ENCODE measurements at places on chromosomes 5 and 9. TPM values are rescaled to one million over a fixed set of nuclear protein-coding genes. Genes with fewer than 3 reads are reported as not detected.

Gene CYSRT1
- 0.34 TPM for total RNA-seq

Gene CCL27
- total RNA-seq, result 0.43 TPM

DNA sequence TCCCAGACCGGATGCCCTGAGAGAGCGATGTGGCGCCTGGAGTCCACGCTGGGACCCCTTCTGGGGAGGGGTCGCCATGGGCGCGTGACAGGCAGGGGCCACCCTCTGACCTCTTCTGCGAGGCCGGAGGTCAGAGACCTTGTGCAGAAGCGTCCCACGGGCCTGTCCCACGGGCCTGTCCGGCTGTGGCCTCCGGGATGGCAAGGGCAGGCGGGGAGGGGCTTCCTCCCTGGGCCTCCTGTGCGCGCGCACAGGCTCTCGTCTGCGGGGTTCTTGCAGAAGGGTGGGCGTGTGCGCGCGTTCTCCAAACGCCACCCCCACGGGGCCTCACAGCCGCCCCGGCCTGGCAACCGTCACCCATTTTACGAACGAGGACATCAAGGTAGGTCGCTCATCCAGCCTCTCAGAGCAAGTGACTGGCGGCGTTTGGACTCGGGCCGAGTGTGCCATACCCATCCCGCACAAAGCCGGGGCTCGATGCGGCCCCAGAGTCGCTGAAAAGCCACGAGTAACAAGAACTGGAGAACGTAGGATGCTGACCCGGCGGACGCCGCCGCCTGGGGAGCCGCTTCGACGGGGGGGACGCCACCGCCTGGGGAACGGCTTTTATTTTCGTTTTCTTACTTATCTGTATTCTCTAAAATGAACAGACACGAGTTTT lies 897 bp downstream of the AHRR start:
- H3K27me3 ChIP-seq, result peaks cover 35% of the 10 kb centered on the region
- H3K4me1 ChIP-seq, result peaks cover 21% of the 10 kb centered on the region

DNA sequence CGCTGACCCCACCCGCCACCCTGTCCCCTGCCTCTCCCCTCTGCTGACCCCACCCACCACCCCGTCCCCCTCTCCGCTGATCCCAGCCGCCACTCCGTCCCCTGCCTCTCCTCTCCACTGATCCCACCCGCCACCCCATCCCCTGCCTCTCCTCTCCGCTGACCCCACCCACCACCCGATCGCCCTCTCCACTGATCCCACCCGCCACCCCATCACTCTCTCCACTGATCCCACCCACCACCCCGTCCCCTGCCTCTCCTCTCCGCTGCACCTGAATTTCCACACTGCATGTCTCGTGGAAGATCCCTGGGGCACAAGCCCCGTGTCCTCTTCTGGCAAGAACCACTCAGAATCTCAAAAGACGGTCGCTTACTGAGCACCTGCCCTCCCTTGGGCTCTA lies 53.4 kb upstream of the OLFM1 start:
- peaks cover 3% of the 10 kb centered on the region for H3K27me3 ChIP-seq
- H3K36me3 ChIP-seq, result no peaks in the 10 kb centered on the region
- DNase-seq, result no peak
- no peaks in the 10 kb centered on the region for H3K4me1 ChIP-seq

DNA sequence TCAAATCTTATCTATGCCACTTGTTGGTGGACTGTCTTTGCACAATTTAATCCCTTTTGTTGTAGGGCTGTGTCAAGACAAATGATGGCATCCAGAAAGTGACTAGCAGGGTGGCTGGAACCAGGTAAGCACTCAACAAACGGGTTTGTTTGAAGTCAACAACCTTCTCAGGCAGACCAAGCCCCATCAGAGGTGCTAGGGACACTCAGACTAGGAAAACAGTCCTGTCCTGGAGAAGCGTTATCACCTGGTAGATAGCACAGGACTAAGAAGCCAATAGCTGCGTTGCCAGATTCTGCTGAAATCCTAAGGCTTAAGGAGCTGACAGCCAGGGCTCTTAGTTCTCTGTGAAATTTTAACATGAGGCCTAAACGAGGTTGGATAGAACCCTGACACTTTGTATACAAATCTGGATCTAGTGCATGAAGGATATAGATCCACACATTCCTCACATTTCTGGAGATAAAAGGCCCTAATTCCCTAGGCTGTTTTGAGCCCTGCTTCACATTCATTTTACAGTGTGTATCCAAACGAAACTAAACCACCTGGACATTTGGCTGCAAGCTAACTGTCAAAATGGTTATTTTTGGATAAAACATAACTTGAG lies 179.8 kb downstream of the DCP2 start:
- no peak overlapping the region for H3K4me3 ChIP-seq
- no peak overlapping the region for H3K27ac ChIP-seq

DNA sequence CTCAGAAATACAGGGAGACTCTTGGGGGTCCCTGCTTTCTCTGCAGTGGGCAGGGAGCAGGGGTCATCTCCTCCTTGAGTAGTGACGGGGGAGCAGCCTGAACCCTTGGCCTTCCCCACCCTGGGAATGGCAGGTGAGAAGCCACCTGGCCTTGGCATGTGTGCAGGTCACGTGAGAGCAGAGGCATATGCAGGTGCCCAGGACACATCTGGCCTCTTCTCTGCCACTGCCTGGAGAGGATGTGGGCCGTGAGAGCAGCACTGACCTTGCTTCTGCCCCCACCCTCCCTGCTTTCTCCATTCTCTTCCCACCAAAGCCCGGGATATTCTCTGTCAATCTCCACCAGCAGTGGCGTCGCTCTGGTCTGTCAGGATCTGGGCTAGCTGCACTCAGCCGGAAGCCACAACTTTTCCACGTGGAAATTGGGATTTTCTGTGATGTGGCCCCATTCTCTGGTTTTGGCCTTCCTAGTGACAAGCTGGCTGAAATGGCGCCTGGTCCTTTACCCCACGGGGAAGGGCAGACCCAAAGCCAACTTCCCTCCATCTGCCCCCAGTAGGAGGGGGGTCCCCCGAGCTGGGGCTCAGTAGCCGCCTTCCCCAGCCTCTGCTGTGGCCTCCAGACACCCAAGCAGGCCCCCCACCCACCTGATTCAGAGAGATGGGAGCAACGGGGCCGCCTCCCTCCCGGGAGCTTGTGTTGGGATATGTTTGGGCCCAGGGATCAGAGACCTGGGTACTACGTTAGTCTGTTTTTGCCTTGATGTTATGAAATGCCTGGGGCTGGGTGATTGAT lies 70.4 kb upstream of the FCN1 start:
- no peak for DNase-seq
- no peak overlapping the region for H3K4me3 ChIP-seq
- no peak overlapping the region for H3K27ac ChIP-seq
- H3K36me3 ChIP-seq, result no peaks in the 10 kb centered on the region
- no peaks in the 10 kb centered on the region for H3K4me1 ChIP-seq

DNA sequence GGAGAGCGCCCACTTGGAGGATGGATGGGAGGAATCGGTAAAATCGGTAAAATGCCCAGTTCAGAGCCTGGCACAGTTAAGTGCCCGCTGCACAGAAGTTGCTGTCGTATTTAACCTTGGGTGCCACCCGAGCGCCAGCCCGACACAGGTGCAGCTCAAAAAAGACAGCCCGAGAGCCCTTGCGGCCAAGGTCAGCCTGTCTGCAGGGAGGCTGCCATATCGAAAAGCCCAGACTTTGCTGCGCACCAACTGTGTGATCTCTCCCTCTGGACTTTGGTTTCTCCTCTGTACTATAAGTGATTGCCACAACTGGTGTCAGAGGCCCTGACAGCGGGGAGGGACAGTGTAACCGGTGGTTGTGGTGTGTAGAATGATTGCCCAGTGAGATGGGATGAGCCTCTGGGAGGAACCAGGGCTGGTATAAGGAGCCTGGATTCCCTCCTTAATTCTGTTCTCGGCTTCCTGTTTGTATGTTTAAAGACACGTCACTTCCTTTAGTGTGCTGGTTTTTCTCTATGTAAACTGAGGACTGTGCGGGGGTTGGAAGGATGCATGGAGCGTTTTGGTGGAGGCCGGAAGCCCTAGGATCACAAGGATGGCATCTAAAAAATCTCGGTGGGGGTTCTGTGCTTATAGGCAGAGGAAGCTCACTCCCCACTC lies 792 bp downstream of the NTMT1 start:
- H3K27ac ChIP-seq, result peak overlapping the region; percentile 95
- peaks cover 2% of the 10 kb centered on the region for H3K27me3 ChIP-seq
- peak overlapping the region; percentile 77 for H3K4me3 ChIP-seq
- peaks cover 58% of the 10 kb centered on the region for H3K4me1 ChIP-seq

GRCh38 chr9:107386396-107386795 lies 103.2 kb downstream of the KLF4 start:
- no peak overlapping the region for H3K4me3 ChIP-seq
- H3K4me1 ChIP-seq, result no peaks in the 10 kb centered on the region
- no peaks in the 10 kb centered on the region for H3K27me3 ChIP-seq
- DNase-seq, result no peak
- no peaks in the 10 kb centered on the region for H3K36me3 ChIP-seq
- no peak overlapping the region for H3K27ac ChIP-seq

GRCh38 chr5:4544049-4544670 lies 596.0 kb upstream of the ADAMTS16 start:
- H3K4me1 ChIP-seq, result no peaks in the 10 kb centered on the region
- H3K4me3 ChIP-seq, result no peak overlapping the region
- no peak overlapping the region for H3K27ac ChIP-seq
- H3K27me3 ChIP-seq, result no peaks in the 10 kb centered on the region
- no peak for DNase-seq

Measured in activated CD8-positive, alpha-beta T cell treated with anti-CD3 and anti-CD28 coated beads for 36 hours (primary cell).